ENCODE measurements at places on chromosomes 12 and 14.

GRCh38 chr12:19945559-19946435 lies 422.5 kb upstream of the PDE3A start:
- H3K27me3 ChIP-seq, result no peaks in the 10 kb centered on the region
- no peaks in the 10 kb centered on the region for H3K4me1 ChIP-seq
- no peak for DNase-seq
- H3K27ac ChIP-seq, result no peak overlapping the region

GRCh38 chr12:127925971-127926370 lies 341.0 kb upstream of the TMEM132C start:
- no peaks in the 10 kb centered on the region for H3K36me3 ChIP-seq
- no peaks in the 10 kb centered on the region for H3K4me1 ChIP-seq
- DNase-seq, result peak; percentile 73
- H3K27ac ChIP-seq, result no peak overlapping the region

- peaks cover 62% of the 10 kb centered on the region for H3K27me3 ChIP-seq
- peak overlapping the region; percentile 19 for H3K4me3 ChIP-seq
- peak; percentile 66 for DNase-seq
- H3K4me1 ChIP-seq, result no peaks in the 10 kb centered on the region
Observed at GRCh38 chr14:101705733-101706508, 55.6 kb upstream of the PPP2R5C start.

GRCh38 chr14:100129161-100129589 lies 30.3 kb downstream of the DEGS2 start:
- H3K27ac ChIP-seq, result no peak overlapping the region
- no peaks in the 10 kb centered on the region for H3K36me3 ChIP-seq
- no peak overlapping the region for H3K4me3 ChIP-seq
- no peak for DNase-seq

DNA sequence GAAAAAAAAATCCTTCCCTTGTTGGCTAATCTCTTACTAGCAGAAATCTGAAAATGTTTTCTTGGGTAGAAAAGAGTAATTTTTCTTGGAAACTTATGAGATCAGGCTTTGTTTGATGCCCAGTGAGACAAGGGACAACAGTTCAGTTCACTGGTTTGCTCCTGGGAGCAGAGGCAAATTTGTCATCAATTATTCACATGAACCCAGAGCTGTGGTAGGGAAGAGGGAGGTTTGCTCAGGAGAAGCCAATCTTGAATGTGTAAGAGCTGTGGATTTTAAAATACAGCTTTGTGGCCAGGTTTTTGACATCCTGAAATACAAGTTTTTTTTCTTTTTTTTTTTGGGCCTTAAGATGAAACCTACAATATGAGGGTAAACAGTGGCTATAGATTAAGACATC lies 426.6 kb downstream of the ATP23 start:
- no peak overlapping the region for H3K4me3 ChIP-seq
- H3K4me1 ChIP-seq, result no peaks in the 10 kb centered on the region
- no peak overlapping the region for H3K27ac ChIP-seq

GRCh38 chr12:108995370-108995992 lies 25.4 kb downstream of the SVOP start:
- no peaks in the 10 kb centered on the region for H3K36me3 ChIP-seq
- no peak overlapping the region for H3K4me3 ChIP-seq

DNA sequence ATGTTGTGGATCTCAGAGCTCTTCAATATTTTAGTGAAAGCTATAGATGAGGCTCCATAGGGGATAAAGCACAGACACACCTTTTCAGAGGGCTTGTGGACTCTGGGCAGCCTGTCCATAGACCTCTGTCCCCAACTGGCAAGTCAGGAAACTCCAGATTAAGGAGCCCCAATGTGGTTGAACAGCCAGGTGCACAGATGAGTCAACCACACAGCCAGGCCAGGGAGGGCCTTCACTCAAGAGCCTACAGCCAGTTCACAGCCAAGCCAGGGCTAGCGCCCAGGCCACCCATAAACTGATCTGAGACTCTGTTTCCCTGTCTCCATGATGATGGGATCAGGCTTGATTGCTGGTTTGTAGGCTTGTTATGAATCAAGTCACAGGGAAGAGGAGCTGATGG lies 1.0 kb upstream of the BDKRB2 start:
- no peak overlapping the region for H3K27ac ChIP-seq
- DNase-seq, result no peak
- peaks cover 31% of the 10 kb centered on the region for H3K27me3 ChIP-seq
- H3K4me3 ChIP-seq, result no peak overlapping the region

GRCh38 chr12:122354958-122355641 lies 67.4 kb downstream of the CLIP1 start:
- no peak for DNase-seq
- no peaks in the 10 kb centered on the region for H3K36me3 ChIP-seq
- no peak overlapping the region for H3K4me3 ChIP-seq
- no peak overlapping the region for H3K27ac ChIP-seq
- H3K27me3 ChIP-seq, result no peaks in the 10 kb centered on the region
- no peaks in the 10 kb centered on the region for H3K4me1 ChIP-seq

DNA sequence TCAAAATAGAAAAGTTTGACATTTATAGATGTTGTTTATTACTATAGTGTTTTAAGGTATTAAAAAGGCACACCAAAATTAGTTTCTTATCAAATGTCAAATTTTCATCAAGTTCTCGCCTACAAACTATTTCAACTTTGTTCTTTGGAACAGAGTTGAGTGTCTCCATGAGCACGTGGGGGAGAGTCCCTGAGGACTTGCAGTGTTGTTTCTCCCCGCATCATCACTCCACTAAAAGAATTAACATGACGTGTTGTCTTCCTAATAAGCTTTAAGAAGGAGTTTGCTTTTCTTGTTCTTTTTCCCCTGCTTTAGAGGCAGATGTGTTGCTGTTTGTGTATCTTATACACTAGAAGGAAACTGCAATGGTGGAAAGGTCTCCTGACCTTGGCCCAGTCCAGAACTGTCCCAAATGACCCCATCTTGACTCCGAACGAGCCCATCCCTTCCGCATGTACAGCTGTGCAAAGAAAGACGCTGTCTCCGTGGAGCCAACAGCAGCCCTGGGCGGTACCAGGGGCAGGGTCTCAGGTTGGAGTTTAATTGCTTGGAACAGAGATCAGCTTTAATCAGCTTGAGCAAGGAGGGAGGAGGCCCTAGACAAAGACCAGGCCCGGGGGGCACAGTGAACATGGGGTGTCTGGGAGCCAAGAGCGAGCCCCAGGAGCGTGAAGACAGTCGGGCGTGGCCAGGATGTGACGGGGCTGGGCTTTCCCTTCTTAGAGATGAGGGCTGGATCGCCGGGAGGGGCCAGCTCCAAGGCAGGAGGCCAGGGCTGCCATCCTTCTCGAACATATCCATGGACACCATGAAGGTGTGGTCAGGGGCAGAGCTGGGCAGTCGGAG lies 215.4 kb upstream of the RTL1 start:
- H3K36me3 ChIP-seq, result no peaks in the 10 kb centered on the region
- H3K4me3 ChIP-seq, result no peak overlapping the region
- H3K27ac ChIP-seq, result no peak overlapping the region
- no peak for DNase-seq

GRCh38 chr12:86777325-86777724 lies 521.1 kb upstream of the MGAT4C start:
- H3K27me3 ChIP-seq, result no peaks in the 10 kb centered on the region
- H3K36me3 ChIP-seq, result no peaks in the 10 kb centered on the region
- H3K27ac ChIP-seq, result no peak overlapping the region
- H3K4me1 ChIP-seq, result no peaks in the 10 kb centered on the region

DNA sequence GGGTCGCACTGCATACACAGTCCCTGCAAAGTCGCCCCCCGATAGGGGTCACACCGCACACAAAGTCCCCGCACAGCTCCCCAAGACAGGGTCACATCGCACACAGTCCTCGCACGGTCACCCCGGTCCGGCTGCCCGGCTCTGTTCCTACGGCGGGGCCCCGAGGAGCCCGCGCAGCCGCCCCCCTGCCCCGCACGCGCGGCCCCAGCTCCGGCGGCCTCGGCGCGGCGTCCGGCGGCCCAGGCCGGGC lies 300 bp downstream of the SSH1 start:
- H3K4me1 ChIP-seq, result peaks cover 25% of the 10 kb centered on the region
- H3K27me3 ChIP-seq, result no peaks in the 10 kb centered on the region
- peak overlapping the region; percentile 61 for H3K4me3 ChIP-seq
- no peaks in the 10 kb centered on the region for H3K36me3 ChIP-seq
- H3K27ac ChIP-seq, result no peak overlapping the region

- H3K27me3 ChIP-seq, result no peaks in the 10 kb centered on the region
- no peak for DNase-seq
- H3K4me3 ChIP-seq, result no peak overlapping the region
- no peaks in the 10 kb centered on the region for H3K36me3 ChIP-seq
Observed at GRCh38 chr12:5953835-5954586, 9.0 kb upstream of the ANO2 start.

DNA sequence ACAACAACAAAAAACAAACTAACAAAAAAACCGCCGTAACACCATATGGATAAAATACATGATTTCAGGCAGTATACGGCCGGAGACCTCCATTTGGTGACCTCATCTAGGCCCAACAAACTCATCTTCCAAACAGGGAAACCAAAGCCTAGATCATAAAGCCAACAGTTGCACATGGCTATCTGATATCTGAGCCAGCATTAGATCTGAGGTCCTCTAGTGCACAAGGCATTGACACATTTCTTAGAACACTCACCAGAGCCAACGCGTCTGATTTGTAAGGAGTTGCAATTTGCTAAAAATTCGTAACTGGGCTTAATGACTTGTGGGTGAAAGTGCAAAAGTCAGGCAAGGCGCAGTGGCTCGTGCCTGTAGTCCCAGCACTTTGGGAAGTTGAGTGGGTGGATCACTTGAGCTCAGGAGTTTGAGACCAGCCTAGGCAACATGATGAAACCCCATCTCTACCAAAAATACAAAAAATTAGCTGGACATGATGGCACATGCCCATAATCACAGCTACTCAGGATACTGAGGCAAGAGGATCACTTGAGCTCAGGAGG lies 42.0 kb upstream of the NUDT4 start:
- H3K27me3 ChIP-seq, result no peaks in the 10 kb centered on the region
- no peak overlapping the region for H3K4me3 ChIP-seq
- no peaks in the 10 kb centered on the region for H3K36me3 ChIP-seq
- peaks cover 13% of the 10 kb centered on the region for H3K4me1 ChIP-seq
- no peak for DNase-seq

DNA sequence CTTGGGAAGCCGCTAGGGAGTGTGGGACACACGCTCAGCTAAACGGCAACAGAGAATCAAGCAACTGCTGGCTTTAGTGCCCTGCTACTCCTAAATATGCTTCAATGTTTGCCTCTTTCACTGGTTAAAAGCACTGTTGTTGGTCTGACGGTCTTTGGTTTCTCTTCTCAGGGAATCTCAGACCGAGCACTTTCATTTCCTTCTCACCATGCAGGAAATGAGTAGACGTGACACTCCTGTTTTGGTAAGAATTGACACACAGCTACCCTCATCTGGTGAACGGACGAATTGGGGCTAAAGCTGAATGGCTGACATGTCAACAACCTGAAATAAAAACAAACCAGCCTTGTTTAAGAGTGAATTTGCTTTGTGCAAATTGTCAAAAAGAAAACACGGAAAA lies 57.5 kb upstream of the PIWIL1 start:
- no peaks in the 10 kb centered on the region for H3K36me3 ChIP-seq
- DNase-seq, result no peak
- no peaks in the 10 kb centered on the region for H3K4me1 ChIP-seq
- H3K27ac ChIP-seq, result no peak overlapping the region
- H3K27me3 ChIP-seq, result peaks cover 51% of the 10 kb centered on the region
- H3K4me3 ChIP-seq, result no peak overlapping the region

DNA sequence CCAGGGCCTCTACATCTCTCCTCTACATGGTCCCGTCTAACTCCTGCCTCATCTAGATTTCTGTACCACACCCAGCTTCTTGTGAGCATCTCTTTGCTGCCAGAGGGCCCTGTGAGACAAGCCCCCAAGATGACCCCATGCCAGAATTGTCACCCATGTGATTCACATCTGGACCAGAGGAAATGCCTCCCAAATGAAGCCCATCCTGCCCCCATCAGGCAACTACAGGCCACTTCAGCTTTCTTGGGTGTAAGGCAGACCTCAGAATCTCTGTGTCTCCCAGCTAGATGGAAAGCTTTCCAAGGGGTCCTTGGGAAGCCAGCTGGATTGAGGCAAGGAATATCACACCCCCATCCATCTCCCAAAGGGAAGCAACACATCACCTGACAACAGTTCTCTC lies 9.3 kb upstream of the OAS3 start:
- H3K4me1 ChIP-seq, result peaks cover 15% of the 10 kb centered on the region
- peaks cover 4% of the 10 kb centered on the region for H3K27me3 ChIP-seq
- H3K4me3 ChIP-seq, result no peak overlapping the region
- no peak overlapping the region for H3K27ac ChIP-seq

GRCh38 chr14:56206596-56206995 lies 88.4 kb downstream of the PELI2 start:
- H3K4me1 ChIP-seq, result peaks cover 32% of the 10 kb centered on the region
- H3K27me3 ChIP-seq, result no peaks in the 10 kb centered on the region
- H3K36me3 ChIP-seq, result no peaks in the 10 kb centered on the region
- no peak overlapping the region for H3K4me3 ChIP-seq
- H3K27ac ChIP-seq, result no peak overlapping the region

DNA sequence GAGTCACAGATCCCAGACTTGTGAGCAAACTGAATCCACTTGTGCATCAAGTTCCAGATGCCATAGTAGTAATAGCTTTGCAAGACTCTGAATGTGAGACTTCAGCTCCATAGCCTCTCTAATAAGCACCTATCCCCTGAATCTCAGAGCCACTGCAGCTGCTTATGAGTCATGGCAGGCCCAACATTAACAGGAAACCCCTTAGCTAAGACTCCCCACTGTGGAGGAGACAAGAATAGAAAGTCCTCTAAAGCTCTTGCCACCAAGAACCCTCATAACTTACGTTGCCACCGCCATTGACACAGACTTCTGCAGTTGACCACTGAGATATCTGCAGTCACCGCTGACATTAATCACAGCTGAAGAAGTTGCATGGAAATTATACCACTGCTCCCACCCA lies 62.9 kb upstream of the PDE3A start:
- H3K36me3 ChIP-seq, result no peaks in the 10 kb centered on the region
- no peak overlapping the region for H3K4me3 ChIP-seq
- no peak for DNase-seq
- H3K4me1 ChIP-seq, result peaks cover 4% of the 10 kb centered on the region
- H3K27me3 ChIP-seq, result no peaks in the 10 kb centered on the region

- no peaks in the 10 kb centered on the region for H3K4me1 ChIP-seq
- no peak for DNase-seq
- no peaks in the 10 kb centered on the region for H3K27me3 ChIP-seq
- no peak overlapping the region for H3K27ac ChIP-seq
- H3K4me3 ChIP-seq, result no peak overlapping the region
Observed at GRCh38 chr14:103899316-103899715, 28.9 kb upstream of the TDRD9 start.

DNA sequence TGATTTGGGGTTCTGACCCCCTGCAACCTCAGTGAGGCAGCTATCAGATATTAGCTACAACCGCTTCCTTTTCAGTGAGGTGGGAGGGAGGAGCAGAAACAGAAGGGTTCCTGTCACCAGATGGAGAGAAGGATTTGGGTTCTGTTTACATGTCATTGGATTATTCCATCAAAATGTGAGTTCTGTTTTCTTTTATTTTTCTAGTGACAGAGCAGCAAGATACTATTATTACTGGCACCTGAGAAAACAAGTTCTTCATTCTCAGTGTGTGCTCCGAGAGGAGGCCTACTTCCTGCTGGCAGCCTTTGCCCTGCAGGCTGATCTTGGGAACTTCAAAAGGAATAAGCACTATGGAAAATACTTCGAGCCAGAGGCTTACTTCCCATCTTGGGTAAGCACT lies 52.8 kb downstream of the FRMD6 start:
- H3K4me3 ChIP-seq, result no peak overlapping the region
- no peak overlapping the region for H3K27ac ChIP-seq
- peaks cover 19% of the 10 kb centered on the region for H3K4me1 ChIP-seq
- no peak for DNase-seq

Measured in neural progenitor cell (in vitro differentiated cells).